ENCODE measurements at places on chromosomes 16 and 17.

GRCh38 chr16:51577621-51578303 is 426.7 kb upstream of the SALL1 start:
- DNase-seq, result no peak

GRCh38 chr17:11991461-11991860 is 5.8 kb downstream of the ZNF18 start:
- DNase-seq, result no peak

DNA sequence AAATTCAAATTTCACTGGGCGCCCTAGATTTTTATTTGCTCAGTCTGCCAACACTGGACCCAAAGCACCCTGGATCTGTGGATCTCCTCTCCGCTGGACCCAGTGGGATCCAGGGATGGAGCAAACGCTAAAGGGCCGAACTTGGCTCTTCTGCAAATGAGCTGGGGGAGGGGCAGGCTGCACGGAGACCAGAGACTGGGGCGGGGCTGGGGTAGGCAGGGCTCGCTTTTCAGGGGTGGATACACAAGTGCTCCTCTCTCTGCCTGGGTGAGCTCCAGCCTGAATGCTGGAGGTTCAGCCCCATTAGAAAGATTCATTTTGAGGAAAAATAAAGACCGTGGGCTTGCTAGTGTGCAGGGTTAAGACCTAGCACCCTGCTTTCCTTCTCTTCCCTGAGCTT is 8.9 kb downstream of the CBX4 start:
- DNase-seq, result no peak

GRCh38 chr16:87548046-87548445 is 54.3 kb upstream of the JPH3 start:
- DNase-seq, result no peak
